ENCODE measurements at places on chromosomes 6 and 20. TPM values are rescaled to one million over a fixed set of nuclear protein-coding genes. Genes with fewer than 3 reads are reported as not detected.

- peak; percentile 22 for DNase-seq
Observed at GRCh38 chr20:59645271-59645670, 40.9 kb downstream of the PHACTR3 start.

The BHLHE23 gene
- 0.22 TPM for total RNA-seq

- no peak for DNase-seq
Observed at GRCh38 chr6:72758901-72759300, 137.0 kb downstream of the KCNQ5 start.

DNA sequence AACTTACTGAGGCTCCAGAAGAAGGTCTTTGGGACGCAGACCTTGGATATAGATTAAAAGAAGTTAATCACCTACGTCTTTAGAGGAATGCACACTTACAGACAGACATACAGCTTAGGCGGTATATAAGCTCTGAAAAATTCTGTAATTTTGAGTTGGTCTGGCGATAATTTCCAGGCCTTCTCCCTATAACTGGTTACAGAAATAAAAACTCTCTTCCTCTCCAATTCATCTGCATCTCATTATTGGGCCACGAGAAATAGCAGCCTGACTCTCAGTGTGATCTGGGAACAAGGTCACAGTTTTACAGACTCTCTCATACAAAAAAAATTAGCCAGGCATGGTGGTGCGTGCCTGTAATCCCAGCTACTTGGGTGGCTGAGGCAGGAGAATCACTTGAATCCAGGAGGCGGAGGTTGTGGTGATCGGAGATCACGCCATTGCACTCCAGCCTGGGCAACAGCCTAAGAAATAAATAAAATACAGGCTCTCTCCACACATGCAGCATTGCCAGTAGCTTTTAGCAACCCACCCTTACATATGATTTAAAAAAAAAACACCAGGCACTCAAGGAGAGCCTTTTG, 4.7 kb downstream of the ZBTB24 start:
- DNase-seq: no peak

The C6orf58 gene
- not detected for total RNA-seq

DNA sequence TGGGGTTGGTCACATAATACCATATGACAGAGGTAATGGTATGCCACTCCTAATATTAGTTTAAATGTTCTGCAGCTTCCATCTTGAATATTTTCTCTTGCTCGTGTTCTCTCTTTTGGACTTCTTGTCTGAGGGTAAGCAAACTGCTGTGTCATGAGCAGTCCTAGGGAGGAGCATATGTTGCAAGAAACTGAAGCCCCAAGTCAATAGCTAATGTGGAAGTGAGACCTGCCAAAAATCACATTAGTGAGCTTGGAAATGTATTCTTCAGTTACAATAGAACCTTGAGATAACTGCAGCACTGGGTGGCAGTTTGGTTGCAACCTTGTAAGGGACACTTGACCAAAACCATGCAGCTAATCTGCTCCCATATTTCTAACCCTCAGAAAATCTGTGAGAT, 178.2 kb upstream of the IMPG1 start:
- no peak for DNase-seq

DNA sequence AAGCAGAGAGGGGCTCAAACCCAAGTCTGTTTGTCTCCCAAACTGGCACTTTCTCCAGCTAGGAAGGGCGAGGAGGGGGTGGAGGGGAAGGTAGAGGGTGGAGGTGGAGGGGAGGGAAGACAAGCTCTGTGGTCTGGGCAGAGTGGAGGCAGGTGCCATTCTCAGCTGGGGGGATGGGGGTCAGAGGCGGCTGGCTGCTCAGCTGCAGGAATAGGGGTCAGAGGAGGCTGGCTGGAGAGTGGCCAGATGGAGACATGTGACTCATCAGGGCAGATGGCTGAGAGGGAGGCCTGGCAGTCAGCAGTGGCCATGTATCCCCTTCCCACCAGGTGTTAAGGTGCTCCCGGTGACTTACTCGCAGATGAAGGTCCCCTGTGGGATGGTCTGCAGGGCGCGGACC, 3.5 kb upstream of the SLC44A4 start:
- no peak for DNase-seq

GRCh38 chr6:107132330-107132954, 17.1 kb upstream of the BEND3 start:
- DNase-seq: no peak

The ENPP1 gene
- 22.5 TPM for total RNA-seq

The ECT2L gene
- not detected for total RNA-seq

The NAA20 gene
- total RNA-seq: 48.1 TPM

- no peak for DNase-seq
Observed at GRCh38 chr6:2582268-2582667, 168.5 kb downstream of the MYLK4 start.

DNA sequence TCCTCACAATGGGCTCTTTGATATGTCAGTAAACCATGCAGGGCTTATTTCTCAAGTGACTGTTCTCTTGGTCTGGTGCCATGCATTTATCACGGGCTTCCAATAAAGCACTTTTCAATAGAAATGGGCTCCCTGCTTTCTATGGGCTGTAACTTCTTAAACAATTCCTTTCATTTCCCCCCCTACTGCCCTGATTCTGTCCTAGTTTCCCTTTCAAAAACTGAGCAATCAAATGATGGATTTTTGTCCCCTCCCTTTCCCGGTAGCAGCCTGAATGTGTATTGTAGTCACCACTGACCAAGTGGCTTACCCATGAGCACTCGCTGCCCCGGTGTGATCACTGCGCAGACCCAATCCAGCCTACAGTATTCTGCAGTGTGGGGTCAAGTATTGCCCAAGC, 13.9 kb downstream of the RPS10 start:
- DNase-seq: no peak

- DNase-seq: no peak
Observed at GRCh38 chr6:133447924-133448323, 206.8 kb downstream of the EYA4 start.

GRCh38 chr6:84062519-84063154, 29.1 kb downstream of the MRAP2 start:
- DNase-seq: no peak

All from H9 (cell line).